ENCODE measurements at places on chromosomes 12 and 14.

GRCh38 chr12:93167841-93168492, 209.8 kb upstream of the NUDT4 start:
- no peak for DNase-seq

GRCh38 chr12:51200806-51201205, 17.1 kb downstream of the POU6F1 start:
- no peak for DNase-seq

DNA sequence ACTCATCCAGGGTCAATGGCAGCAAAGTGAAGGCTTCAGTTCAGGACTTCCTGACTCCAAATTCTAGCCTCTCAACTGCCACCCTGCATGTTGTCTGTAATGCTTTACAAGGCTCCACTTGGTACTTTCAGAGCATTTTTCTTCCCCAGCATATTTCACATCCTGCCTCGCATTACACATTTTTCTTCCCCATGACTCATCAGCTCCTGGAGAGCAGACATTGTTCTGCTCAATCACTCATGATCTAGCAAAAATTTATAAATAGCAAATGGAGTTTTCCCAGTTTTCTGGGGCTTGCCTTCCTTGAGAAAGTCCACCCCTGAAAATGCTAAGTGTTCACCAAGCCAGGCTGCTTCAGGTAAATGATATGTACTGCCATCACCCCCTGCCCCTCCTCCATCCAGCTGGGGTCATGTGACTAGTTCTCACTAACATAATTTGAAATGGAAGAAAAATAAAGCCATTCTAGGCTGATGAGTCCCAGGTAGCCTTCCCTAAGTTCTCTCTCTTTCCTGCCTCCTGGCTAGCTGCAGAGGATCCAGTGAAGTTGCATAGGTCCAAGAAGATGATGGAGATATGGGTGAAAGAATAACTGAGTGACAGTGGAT, 69.4 kb downstream of the ARMH4 start:
- no peak for DNase-seq

- no peak for DNase-seq
These were observed 44.9 kb downstream of the ADCK1 start for GRCh38 chr14:77844802-77845201.

- no peak for DNase-seq
These were observed 28.8 kb upstream of the LMO3 start for GRCh38 chr12:16634786-16635185.

GRCh38 chr12:109461846-109462756, 15.0 kb downstream of the KCTD10 start:
- DNase-seq: peak; percentile 35

DNA sequence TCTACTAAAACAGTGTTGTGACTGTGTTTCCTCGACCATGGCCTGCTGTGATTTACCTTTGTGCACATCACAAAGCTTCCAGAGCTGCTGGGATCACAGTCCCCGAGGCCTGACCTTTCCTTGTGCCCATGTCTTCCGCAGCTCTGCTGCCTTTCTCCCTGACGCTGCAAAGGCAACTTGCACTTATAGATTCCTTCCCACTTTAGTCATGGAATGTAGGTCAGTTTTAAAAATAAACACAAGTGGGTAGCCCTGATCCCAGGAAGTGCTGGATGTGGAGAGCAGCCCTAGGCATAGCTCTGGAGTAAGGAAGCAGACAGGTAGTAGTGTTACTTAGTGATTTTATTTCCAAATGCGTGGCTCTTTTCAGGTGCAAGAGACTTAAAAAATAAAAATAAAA, 825.7 kb downstream of the AACS start:
- no peak for DNase-seq

DNA sequence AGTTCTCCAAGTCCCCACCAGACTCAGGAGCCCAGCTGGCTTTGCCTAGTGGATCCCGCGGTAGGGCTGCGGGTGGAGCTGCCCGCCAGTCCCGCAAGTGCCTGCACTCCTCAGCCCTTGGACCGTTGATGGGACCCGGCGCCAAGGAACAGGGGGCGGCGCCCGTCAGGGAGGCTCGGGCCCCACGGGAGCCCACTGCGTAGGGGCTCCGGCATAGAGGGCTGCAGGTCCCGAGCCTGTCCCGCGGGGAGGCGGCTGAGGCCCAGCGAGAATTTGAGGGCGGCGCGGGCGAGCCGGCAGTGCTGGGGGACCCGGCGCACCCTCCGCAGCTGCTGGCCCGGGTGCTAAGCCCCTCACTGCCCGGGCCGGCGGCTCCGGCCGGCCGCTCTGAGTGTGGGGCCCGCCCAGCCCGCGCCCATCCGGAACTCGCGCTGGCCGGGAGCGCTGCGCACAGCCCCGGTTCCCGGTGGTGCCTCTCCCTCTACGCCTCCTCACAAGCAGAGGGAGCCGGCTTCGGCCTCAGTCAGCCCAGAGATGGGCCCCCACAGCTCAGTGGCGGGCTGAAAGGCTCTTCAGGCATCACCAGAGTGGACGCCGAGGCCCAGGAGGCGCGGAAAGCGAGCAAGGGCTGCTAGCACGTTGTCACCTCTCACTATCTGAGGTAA, 452.4 kb upstream of the LRFN5 start:
- DNase-seq: no peak

DNA sequence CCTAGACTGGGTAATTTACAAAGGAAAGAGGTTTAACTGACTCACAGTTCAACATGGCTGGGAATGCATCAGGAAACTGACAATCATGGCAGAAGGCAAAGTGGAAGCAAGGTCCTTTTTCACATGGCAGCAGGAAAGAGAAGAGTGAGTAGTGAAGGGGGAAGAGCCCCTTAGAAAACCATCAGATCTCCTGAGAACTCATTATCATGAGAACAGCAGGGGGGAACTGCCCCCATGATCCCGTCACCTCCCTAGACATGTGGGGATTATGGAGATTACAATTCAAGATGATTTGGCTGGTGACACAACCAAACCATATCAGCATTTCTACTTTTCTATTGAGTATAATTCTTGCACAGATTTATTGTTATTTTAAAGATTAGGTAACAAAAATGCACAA, 822.1 kb upstream of the FLRT2 start:
- no peak for DNase-seq

DNA sequence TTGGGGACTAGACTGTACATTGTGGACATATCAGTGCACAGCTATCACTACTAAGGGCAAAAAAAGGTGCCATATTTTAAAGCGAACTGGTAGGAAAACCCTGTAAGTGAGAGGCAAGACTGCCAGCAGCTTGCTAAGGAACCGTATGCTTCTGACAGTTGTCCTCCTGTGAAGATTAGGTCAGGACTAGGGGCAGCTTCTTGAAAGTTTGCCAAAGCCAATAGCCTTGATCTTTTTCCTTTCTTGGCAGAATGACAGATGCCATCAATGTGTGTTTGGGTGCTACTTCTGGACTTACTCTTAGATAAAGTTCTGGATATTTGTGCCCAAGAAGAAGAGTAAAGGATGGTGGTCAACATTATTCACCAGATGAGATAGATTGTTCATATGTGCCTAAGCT, 7.4 kb downstream of the DAAM1 start:
- DNase-seq: no peak

DNA sequence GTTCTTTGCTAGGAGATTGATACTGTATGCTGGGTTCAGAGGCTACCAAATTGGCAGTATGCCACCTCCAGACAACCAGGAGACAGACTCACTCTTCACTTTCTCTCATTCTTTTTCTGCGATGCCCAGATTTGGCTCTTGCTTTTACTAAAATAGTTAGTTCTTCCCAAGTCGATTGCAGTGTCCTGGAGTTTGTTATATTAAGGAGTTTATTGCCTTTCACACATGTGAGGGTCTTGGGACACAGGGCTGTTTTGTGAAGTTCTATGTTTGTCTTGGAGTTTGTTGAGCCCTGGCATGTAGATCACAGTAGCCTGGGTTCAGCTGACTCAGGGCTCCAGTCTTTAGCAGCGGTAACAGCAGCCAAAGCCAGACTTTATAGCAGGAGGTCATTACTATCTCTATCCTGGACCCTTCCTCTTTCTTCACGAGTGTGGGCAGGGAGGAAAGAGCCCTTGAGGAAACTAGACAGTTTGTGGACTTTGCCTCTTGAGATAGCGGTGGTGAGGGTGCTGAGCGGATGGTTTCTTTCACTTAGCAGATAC, 1.6 kb downstream of the MLEC start:
- DNase-seq: no peak

DNA sequence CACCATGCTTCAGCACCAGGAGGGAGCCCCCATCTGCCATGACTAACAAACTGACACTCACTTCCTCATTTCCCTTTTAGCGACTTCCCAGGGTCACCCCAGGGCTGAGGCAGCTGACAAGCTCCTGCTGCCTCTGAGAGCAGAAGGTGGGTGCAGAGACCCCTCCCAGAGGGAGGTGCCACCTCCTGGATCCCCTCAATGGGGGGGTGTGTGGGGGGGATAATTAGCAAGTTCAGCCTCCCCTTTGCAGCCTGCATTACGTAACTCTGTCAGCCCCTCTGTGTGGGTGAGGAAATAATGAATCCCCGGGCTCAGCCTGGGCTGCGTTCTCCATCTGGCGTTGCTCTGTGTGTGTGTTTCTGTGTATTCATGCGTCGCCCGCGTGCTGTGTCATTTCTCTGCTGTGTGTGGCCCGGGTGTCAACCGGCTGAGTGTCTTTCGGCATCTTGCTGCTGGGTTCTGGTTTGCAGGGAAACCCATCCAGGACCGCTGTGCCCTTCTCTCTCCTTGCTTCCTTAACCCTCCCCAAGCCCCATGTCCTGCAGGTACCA, 28.0 kb downstream of the NOS1 start:
- no peak for DNase-seq

- DNase-seq: no peak
These were observed 1500.7 kb upstream of the FLRT2 start for GRCh38 chr14:84029246-84029645.

- no peak for DNase-seq
These were observed 13.1 kb downstream of the JDP2 start for GRCh38 chr14:75440733-75441477.

DNA sequence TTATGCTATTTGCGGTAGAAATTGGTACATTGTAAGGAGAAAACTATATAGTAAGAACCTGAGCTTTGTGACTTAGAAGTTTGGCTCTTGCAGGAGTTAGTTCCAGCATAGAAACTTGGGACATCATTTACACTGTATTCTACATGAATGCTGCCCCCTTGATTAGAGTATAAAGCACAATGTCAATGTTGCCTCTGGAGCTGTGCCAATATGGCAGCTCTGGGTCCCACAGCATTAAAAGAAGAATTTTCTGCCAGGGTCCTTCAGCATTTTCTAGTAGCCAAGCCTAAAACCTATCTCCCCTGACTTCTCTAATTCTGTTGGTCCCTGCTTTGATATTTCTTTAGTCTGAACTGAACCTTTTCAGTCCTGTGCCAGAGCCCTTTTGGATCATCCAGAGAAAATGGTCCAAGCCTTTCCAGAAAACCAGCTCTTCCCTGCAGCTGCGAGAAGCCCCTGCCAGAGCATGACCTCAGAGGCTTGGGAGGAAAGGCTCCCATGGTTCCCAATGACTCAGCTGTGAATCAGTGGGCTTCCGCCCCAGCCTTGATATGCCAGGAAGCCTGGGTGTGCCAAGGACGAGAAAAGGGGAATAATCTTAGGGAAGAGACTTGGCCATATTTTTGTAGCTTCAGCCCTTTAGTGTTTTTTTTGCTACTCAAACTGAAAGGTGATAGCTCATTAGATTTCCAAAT, 43.2 kb downstream of the PLEKHG7 start:
- DNase-seq: peak; percentile 63

- no peak for DNase-seq
These were observed 2.3 kb downstream of the PAPLN start for GRCh38 chr14:73239393-73240241.

DNA sequence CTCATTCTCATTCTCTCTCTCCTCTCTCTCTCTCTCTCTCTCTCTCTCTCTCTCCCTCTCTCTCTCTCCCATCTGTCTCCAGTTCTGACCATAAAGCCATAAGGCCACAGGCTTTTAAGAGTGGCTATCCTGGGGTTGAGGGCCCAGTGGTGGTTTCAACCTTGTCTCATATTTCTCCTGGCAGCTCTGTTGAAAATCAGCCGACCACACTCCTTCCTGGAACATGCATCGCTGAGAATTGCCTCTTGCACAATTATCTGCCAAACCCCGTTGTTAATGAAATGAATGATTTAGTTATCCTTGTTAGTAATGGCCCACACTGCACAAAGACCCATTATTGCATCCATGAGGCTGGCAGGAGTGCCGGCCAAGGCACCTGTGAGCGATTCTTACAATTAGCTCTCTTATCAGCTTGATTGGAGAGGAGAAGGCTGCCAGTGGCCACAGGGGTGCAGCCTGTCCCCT, 30.4 kb upstream of the KCNA5 start:
- no peak for DNase-seq

DNA sequence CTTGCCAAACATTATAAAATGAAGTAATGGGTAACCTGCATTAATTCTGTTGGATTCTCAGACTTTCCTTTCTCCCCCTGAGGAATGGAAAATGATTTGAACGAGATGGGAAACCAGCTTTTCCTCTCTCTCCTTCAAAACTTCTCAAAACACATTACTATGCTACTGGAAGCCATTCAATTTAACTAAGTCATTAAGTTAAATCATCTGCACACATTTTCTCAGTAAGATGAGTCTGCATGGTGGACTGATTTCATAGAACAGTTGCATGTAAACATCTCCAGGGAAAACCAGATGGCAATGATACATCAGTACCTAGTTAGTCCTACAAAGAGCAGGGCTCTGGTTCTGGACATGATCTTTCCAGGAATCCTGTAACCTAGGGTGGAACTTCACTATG, 59.9 kb downstream of the BMP4 start:
- no peak for DNase-seq

GRCh38 chr14:64720131-64720576, 15.9 kb downstream of the PLEKHG3 start:
- peak; percentile 81 for DNase-seq

- no peak for DNase-seq
These were observed 813 bp upstream of the CCDC184 start for GRCh38 chr12:48182631-48183030.

GRCh38 chr12:24198936-24199671, 249.6 kb upstream of the SOX5 start:
- no peak for DNase-seq

GRCh38 chr12:131042834-131043245, 89.1 kb downstream of the ADGRD1 start:
- DNase-seq: no peak

GRCh38 chr12:118297284-118297683, 75.4 kb downstream of the TAOK3 start:
- no peak for DNase-seq

- DNase-seq: no peak
These were observed 60.0 kb upstream of the DIO3 start for GRCh38 chr14:101501341-101501740.

Measured in keratinocyte (primary cell).